ENCODE measurements at places on chromosomes 5 and 9.
A peak's percentile ranks its signal among the peaks of the same experiment; 100 is the strongest.

GRCh38 chr9:136147038-136147889, 28.6 kb upstream of the TMEM250 start:
- no peak for DNase-seq

GRCh38 chr5:4044881-4045280, 449.2 kb downstream of the IRX1 start:
- no peak for DNase-seq

- DNase-seq = no peak
These were observed 6.2 kb upstream of the ORM1 start for GRCh38 chr9:114316605-114317230.

GRCh38 chr5:76274571-76274970, 128.5 kb upstream of the IQGAP2 start:
- no peak for DNase-seq

GRCh38 chr5:154038707-154039457, at the start of the genes FAM114A2 and MFAP3:
Gene FAM114A2, minus strand, starts transcription at chr5:154038910. Its CDS starts 3,957 bp downstream, at chr5:154034953.
Gene MFAP3, plus strand, starts transcription at chr5:154038967. Its CDS starts 10,756 bp downstream, at chr5:154049723.
- DNase-seq = peak; percentile 82

GRCh38 chr9:4879115-4879558, 86.4 kb downstream of the RCL1 start:
- DNase-seq = no peak

DNA sequence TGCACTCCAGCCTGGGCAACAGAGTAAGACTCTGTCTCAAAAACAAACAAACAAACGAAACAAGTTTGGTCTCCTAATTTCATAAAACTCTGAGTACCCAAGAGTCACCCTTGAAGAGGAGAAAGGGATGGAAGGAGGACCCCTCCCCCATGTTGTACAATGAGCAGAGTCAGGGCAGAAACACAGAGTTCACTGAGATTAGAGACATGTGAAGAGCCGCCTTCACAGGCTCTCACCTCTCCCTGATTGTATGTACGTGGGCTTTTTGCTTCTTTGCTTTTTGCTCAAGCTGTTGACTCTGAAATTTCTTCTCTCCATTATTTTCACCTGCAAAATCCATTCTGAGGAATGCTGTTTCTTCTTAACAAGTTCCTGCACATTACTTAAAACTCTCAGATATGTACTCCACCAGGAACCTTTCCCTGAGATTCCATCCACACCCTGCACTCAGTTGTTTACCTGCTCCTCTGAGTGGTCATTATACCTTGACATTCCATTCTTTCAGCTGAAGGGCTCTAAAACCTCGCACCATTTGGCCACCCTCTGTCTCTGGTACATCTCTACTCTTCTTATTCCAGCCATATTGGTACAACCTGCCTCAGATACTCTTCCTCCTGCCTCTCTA, 44.4 kb upstream of the ABCA1 start:
- no peak for DNase-seq

DNA sequence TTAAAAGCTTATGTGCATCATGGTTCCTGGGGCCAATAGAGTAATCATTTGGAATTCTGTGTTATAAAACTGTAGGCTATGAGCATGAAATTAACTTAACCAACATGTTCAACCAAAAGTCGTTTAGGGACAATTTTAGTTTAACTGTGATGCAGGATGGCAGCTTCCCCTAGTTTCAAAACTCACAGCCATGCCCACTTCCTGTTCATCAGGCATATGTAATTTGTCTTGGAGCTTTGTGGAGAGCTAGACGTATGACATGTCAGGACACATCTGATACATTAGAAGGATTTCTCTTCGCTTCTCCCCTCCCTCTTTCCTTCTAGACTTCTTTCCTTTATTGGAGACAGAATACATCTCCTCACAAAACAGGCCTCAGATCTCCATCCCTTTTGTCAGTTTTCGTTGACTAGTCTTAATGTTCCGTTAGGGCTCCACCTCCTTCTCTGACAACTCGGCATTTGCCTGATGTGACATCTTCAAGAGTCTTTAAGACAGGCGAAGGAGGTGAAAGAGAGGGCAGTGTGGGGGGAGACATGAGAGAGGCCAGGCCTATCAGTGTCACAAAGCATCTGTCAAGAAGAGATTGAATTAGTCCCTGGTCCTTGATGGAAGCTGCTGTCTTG, 176.0 kb downstream of the MSX2 start:
- no peak for DNase-seq

GRCh38 chr9:710951-711745, 130.3 kb upstream of the DMRT1 start:
- no peak for DNase-seq

DNA sequence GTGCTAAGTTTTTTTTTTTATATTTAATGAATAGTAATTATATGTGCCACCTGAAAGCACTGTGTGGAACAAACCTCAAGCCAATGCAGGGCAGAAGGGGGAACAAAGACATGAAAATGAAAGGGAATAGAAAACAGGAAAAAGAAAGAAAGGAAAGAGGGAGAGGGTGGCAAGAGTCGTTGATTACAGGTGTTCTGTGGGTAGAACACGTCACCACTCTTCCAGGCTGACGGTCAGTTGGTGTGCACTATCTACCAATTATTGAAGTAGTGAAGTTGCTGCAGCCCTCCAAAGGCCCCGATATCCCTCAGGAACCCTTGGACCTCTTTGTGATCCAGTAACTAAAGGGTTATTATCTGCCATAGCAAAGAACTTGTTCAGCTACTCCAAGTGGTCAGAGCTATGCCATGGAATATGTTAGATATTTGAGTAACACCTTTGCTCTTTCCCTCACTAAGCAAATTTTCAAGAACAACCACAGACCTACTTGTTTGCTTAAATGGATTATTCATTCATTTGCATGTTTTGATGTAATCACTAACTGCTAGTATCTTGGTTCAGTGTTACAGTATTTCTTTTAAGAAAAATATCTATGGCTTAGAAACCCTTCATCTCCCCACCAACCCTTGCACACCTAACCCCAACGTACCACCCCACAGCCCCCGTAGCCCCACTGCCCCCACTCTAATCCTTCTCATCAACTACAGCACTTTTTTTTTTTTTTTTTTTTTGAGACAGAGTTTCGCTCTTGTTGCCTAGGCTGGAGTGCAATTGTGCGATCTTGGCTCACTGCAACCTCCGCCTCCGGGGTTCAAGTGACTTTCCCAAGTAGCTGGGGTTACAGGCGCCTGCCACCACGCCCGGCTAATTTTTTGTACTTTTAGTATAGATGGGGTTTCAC, 31.3 kb downstream of the FYB1 start:
- no peak for DNase-seq

DNA sequence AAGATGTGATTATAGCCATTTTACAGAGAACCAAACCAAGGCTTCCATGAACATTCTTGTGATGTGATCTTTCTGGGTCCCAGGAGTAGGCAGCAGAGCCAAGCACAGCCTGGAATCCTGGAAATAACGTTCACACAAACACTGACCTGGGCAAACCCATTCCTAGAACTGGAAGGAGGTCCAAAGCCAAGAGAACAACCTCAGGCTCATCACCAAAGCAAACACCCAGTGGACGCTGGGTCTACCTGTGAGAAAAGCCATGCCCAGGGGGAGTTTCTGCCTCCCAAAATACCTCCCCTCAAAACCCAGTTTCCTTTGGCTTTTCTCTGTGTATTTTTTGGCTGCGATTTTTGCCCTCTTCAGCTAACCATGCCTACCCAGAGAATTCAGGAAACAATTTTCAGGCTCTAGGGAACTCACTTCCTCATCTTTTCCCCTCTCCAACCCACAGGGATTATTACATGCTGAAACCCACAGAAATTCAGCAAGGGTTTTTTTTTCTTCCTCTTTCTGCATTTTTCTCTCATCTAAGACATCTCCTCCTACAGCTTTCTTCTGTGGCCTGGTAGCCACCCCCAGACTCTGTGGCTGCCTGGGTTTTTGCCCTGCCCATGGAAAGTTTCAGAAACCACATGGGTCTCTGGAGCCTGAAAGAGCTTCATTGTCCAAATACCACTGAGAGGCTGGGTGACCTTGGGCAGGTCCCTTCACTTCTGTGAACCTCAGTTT, 75.0 kb downstream of the TNC start:
- DNase-seq = no peak

- no peak for DNase-seq
These were observed 34.3 kb downstream of the SLC12A7 start for GRCh38 chr5:1077491-1078020.

DNA sequence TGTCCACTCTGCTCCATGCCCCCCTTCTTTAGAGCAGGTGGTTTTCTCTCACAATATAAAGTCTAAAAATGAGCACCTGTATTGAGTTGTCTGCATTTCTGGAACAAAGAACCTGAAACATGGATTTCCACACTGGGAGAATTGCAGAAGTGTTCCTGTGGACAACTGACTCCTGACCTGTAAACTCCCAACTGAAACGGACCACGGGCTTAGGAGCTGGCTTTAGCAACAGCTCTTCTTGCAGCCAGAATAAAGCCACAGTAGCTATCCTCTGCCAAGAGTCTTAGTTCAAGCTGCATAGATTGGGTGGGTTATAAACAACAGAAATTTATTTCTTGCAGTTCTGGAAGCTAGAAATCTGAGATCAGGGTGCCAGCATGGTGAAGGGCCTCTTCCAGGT, 194.7 kb downstream of the DTWD2 start:
- DNase-seq = no peak

DNA sequence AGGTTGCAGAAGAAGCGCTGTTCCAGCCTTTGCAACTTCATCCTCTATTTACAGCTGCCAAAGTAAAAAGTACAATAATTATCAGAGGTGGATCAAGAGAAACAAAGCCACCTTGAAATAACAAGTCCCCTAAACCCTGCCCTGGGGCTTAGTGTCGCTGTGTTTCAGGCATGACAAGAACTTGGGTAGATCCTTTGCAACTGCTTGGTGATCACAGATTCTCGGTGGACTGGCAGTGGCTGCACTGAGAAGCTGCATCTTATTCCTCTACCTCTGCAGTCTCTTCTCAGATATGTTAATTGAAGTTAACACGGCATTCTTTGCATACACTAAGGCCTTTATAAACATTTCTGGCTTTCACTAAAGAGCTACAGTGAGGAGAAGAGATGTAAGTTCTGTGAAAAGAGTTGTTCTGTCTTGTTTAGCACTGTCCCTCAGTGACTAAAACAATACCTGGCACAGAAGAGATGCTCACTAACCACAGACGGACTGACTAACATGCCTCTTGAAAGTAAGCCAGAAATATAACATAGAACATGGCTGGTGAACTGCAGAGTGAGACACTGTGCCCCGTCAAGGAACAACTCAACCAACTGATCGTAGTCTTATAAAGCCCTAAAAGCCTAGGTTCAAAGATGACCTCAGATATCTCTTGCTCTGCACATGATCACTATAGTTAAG, 144.2 kb downstream of the MLLT3 start:
- DNase-seq = no peak

- DNase-seq = no peak
These were observed 36.2 kb upstream of the POU4F3 start for GRCh38 chr5:146302406-146302805.

GRCh38 chr5:30392897-30393296, 800.6 kb upstream of the CDH6 start:
- no peak for DNase-seq

DNA sequence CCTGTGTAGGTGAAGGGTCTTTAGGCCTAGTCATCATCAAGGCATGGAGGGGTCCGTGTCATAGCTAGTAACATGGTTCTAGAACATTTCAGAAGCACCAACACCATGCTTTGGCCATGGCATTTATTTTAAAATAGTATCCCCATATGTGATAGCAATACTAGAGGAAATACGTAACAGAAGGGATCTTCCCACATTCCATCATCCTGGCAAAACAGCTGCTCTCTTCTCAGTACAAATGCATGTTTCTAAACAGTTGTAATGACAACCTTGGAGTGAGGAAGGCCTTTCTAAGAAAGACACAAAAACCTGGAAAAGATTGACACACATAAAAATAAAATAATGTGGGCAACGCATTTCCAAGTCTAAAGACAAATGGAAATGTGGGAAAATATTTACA, 97.6 kb downstream of the GADD45G start:
- no peak for DNase-seq

- DNase-seq = no peak
These were observed 12.8 kb upstream of the ZFP62 start for GRCh38 chr5:180873615-180874520.

DNA sequence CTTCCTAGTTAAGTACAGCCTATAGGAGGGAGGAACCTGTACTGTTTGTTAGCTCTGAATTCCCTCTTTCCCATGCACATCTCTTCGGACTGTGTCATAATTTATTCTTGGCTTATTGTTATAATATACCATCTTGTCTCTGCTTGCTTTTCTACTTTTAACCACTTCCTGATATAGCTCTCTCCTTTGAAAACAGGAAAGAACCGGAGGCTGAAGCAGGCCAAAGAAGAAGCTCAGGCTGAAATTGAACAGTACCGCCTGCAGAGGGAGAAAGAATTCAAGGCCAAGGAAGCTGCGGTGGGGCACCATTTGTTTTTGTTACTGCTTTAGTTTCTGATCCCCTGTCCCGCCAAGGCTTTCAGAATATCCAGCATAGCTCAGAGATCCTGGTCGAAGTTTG, 4.8 kb downstream of the ATP6V1G1 start:
- DNase-seq = no peak

- DNase-seq = no peak
These were observed 20.3 kb downstream of the WHRN start for GRCh38 chr9:114484854-114485443.

- no peak for DNase-seq
These were observed 251.6 kb downstream of the NTRK2 start for GRCh38 chr9:84921175-84921574.

- DNase-seq = no peak
These were observed 82.2 kb downstream of the NSUN2 start for GRCh38 chr5:6550628-6551027.

- no peak for DNase-seq
These were observed 252.2 kb downstream of the PIK3R1 start for GRCh38 chr5:68467794-68468193.

- no peak for DNase-seq
These were observed 308.1 kb downstream of the CTNND2 start for GRCh38 chr5:11596185-11596584.

- DNase-seq = no peak
These were observed 123.6 kb upstream of the SLC1A3 start for GRCh38 chr5:36482812-36483211.

DNA sequence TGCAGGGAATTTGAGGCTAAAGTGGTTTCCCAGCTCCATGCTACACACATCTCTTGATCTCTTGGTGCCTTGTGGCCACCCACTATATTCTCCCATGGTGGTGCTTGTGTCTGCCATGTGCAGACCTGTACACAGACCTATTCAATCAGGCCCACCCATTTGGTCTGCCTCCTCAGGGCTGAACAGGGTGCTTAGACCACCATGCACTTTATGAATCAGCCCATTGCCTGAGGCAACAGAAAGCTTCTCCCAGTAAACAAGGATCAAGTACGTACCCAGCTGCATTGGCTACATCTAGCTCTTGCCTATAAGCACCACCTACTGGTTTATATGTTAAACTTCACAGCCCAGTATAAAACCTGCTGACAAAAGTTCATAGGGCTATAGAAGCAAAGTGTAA, 664.3 kb upstream of the EDIL3 start:
- no peak for DNase-seq

GRCh38 chr9:28624771-28625170, 1051.5 kb upstream of the C9orf72 start:
- no peak for DNase-seq

DNA sequence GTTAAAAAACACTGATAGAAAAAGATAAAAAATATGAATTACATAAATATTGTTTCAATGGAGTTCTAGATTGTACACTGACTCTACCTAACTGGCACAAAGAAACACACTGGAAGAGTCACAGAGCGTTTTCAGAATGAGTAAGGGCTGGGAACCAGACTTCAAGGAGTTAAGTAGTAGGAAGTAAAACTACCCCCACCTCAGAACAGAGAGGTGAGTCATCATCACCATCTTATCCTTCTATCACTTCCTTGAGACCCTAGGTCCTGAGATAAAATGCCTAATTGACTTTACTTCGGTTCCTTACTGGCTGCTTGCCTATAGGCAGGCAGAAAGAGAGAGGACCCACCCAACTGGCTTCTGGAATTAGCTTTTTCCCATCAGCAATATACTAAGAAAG, 79.7 kb downstream of the ELAVL2 start:
- DNase-seq = no peak

Measured in ovary (tissue), 10 donors.